SW 1271 (cell line): ENCODE measurements at places on chromosomes 2 and 18.

GRCh38 chr18:74378179-74378682 is 62.6 kb downstream of the C18orf63 start:
- DNase-seq: no peak

GRCh38 chr2:28869494-28870145 is 489 bp downstream of the TRMT61B start:
- DNase-seq: no peak

GRCh38 chr2:228401065-228401912 is 219.8 kb upstream of the SPHKAP start:
- no peak for DNase-seq

GRCh38 chr2:237327175-237327950 is 86.6 kb downstream of the COL6A3 start:
- DNase-seq: no peak

GRCh38 chr2:126990200-126990599 is 91.5 kb downstream of the TEX51 start:
- DNase-seq: no peak

- DNase-seq: no peak
These were observed 94.6 kb downstream of the LCLAT1 start for GRCh38 chr2:30541680-30542079.

DNA sequence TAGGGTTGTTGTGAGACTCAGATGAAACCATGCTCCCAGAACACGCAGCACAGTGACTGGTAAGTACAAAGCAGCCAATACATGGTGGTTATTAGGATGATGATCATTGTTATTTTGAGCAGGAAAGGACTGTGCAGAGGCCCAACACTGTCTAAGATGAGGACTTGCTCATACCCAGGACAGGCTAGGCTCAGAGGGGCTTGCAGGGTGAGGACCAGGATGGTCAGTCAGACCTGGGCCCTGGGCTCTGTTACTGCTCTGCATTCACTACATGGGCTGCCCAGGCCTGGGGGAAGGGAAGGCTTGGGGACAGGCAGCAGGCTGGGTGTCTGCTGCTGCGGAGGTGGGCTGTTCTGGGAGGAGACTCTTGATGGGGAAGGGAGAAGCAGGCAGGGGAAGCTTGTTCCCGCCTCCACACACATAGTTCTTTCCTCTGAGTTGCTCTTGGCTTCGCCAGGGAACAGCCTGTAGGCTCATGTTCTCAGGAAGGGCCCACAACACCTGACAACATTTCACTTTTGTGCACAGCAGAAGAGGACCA is 17.5 kb downstream of the CAPN13 start:
- no peak for DNase-seq

DNA sequence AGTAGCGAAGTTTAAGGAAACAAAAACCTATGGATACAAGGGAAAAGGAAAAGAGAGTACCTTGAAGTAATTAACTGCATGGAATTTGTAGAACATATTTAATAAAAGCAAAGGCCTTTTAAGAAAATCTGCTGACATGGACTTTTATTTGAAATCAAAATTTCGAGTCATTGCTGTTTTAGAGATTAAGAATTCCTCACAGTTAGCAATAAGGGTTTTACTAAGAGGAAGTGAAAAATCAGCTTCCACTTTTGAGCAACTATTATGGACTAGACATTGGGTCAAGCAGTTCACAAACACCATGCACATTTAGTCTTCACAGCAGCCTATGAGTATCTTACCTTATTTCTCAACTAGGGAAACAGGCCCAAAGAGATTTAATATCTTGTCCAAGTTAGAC is 876.3 kb downstream of the BCL11A start:
- no peak for DNase-seq

GRCh38 chr2:211468217-211468616 is 911.8 kb downstream of the CPS1 start:
- DNase-seq: no peak
